ENCODE measurements at places on chromosomes 7 and 10.
A peak's percentile ranks its signal among the peaks of the same experiment; 100 is the strongest.

DNA sequence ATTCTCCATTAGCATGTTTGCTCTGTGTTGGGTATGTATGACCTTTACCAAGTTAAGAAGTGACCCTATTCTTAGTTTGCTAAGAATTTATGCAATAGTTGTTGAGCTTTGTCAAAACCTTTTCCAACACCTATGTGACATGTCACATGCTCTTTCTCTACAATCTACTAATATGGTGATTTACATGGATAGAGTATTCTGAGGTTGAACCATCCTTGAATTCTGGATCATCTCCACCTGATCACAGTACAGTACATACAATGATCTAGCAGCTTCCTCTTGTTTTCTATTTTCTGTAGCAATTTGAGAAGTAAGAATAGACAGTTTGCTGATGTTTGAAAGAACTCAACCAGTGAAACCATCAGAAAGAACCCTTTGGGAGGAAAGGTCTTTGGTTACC, 101.2 kb upstream of the PDGFA start:
- DNase-seq, result no peak

DNA sequence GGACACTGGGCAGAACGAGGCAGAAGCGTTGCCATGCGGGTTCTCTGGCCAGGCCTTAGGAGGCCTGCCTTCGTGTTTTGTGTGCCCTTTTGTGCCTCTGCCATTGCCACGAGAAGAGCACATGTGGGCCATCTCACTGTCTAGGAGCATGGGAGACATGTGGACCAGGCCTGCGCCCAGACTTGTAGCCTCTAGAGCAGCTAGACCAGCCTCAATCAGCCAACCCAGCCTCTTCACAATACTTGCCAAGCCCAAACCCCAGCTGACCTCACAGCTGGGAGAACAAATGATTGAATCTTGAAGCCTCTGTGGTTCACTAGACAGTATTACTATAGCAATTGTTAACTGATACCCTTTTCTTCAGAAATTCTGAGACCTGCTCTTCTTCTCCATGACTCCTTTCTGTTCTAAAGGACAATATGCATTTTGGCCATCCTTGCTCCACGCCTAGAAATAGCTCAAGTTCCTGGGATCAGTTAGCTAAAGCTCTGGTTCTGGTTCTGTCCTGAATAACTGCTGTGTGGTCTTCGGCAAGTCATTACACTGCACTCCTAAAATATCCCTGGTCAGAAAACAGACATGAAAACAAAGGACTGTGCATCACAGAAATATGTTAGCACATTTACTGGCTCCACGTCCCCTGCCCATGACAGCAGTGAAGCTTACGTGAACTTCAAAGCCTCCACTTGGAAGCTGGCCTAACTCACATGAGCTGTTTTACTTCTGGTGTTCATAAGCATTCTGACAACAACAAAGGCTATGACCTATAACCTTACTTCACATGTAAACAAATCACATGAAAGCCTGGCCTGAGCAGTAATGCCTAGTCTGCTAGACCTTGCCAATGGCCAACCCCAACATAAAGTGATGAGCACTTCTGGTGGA, 72.3 kb upstream of the MKRN1 start:
- no peak for DNase-seq

GRCh38 chr10:91090761-91091529, 129.5 kb upstream of the PCGF5 start:
- DNase-seq, result no peak

DNA sequence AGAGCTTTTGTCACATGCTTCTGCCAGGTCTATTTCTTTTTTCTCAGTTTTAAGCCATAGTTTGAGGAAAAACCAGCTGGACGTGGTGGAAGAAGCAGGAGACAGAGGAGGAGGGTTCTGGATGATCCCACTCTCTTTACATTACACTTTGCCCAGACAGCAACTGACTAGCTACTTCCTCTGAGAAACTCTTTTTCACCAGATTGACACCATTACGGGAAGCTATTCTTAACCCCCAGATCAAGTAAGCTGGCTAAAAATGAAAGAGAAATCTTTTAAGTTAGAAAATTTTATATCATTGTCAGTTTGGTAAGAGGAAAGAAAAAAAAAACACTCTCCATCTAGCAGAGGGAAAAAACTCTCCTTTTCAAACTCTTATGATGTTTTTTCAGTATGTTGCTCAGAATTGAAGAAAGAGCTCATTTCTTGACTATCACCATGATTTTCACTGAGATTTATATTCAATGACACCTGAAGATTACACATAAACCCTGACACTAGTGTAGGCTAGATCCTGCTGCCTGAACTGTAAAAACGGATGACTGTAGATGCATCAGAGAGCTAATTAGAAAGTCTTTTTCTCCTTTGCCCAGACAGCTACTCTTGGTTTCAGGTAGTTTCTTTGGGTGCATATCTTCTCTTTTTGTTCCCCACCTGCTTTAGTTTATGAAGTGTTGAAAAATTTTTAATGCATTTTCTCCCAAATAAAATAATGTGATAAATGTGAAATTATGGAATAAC, 203.1 kb downstream of the TFEC start:
- no peak for DNase-seq

DNA sequence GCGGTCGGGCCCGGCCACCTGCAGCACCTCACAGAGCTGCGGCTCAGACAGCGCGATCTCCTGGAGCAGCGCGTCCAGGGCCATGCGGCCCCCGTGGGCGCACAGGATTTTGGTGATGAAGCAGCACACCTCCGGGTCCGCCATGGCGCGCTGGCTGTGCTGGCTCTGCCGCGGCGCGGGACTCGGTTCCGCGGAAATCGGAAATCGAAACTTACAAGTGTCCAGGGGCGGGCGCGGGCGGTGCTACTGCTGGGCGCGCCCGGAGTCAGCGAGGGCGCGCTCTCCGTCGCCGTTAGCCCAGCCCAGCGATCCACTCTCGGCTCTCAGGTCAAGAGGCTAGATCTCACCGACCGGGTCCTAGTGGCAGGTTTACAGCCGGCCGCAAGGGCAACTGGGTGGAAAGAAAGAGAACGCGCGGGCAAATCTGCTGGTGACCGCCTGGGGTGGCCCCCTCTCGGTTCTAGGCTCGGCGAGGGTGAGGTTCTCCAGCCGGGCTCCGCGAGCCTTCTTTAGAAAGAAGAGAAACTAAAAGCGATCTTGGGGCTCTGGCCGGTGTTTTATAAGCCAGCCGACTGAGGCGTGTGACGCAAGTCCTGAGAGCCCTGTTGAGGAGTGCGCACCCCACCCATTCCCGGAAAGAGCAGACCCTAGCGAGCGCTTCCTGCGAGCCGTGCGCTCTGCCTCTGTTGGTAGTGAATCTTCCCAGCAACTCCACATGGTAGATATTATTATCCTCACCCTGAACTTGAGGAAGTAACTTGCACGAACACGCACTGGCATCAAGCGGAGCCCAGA, at the start of gene ZC3HAV1:
Gene ZC3HAV1, minus strand, starts transcription at position 533 of the 795 bp plus-strand sequence. Its CDS starts 389 bp downstream, at position 144.
- peak; percentile 75 for DNase-seq

- no peak for DNase-seq
These were observed 196.7 kb downstream of the MTERF1 start for GRCh38 chr7:91683823-91684222.

DNA sequence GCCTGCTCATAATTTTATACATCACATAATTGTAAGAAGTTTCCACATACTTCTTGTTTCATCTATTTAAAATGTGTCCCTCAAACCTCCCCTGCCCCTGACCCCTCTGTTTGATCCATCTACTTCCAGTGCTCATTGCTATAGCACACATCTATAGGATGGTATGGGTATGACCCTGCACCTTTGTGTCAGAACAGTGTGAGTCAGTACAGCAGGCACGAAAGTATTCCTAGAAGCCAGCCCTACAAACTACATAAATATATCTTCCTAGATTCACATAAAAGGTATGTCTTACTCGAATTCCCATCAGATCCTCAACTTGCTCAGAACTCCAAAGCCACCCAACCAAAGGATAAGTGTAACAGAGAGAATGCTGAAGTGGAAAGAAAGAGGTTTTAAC, 25.7 kb upstream of the ING3 start:
- no peak for DNase-seq

DNA sequence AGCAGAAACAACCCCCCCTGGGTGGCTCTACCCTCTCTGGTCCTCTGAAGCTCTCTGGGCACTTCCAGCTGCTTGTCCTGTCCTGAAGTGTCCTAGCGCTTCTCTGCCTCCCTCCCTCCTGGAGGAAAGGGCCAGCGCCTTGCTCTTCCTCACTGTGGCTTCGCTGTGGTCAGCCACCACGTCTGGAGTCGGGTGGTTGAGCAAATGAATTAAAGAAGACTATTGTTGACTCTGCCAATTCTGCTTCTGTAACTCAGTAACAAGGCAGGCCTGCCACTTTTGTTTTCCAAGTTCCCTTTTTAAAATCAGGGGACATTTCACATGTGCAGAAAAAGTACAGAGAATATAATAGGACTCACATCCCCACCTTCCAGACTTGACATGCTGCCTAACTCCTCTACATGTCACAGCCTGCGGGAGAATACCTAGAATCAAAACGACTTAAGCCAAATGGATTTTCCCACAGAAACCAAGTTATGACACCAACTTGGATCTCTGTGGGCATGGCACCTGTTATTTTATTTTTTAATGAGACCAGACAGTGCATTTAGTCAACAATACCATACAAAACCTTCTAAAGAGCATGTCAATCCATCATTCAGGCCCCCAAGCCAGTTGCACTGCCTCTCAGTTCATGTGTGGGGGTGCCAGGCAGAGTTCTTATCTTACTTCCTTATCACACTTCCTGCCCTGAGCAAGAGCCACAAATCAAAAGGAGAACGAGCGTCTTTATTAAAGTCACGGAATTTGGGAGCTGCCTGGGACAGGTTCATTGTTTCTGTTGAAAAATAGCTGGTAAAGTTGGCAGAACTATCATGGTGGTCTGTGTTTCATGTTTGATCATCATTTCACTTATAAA, 6.8 kb downstream of the FFAR4 start:
- DNase-seq, result no peak

DNA sequence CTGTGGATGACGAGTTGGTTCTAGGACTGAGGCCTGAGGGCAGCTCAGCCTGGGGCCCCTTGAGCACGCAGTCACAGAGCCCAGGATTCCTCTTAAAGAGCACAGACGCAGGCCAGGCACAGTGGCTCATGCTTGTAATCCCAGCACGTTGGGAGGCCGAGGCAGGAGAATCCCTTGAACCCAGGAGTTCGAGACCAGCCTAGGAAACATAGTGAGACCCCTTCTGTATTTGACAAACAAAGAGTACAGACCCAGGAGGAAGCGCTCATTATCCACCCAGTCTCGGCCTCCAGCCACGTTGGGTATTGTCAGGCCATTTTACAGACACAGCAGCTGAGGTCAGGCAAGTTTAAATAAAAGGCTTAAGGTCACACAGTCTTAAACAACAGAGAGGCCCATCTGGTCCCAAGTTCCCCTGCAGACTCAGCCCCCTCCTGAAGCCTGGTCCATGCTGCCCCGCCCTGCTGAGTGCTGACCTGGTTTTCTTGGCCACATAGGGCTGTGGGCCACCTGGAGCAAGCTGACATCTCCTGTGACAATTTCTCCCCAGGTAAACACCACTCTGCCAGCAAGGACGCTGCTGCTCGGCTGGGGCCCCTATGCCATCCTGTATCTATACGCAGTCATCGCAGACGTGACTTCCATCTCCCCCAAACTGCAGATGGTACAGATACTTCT, 12.6 kb downstream of the RGR start:
- no peak for DNase-seq

DNA sequence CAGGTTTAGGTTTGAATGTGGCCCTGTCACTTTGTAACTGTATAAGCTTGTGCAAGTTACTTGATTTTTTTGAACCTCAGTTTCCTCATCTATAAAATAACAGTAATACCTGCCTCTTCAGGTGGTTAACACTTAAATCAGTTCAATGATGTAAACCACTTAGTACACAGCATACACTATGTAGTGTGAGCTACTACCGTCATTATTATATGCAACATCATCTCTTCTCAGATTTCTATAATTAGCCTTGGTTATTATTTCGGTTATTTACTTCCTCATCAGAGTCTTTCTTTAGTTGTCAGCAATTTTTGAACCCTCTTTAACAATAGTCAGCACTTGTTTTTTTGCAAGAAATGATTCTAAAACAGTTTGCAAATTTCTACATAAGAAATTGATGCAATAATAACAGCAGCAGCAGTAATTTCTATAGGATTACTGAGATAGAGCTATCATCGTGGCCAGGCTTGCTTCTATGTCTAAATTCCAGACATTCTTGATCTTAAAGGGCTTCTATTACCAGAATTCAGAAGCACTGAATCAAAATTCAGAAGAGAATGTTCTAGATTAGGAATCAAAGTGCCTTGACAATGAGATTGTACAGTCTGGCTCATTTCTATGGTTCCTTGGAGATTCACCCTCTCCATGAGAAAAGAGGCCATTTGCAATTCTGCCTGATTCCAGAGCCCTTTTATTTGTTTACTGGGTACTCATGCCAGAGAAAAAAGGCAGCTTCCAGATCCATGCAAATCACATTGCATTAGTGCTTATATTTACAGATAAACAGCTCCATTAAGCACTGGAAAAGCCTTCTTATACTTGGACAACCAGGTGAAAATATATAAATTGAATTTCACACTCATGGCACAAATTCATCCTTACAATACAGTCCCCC, 25.0 kb upstream of the WDR11 start:
- DNase-seq, result no peak

- no peak for DNase-seq
These were observed 18.3 kb downstream of the LEP start for GRCh38 chr7:128259131-128260061.

DNA sequence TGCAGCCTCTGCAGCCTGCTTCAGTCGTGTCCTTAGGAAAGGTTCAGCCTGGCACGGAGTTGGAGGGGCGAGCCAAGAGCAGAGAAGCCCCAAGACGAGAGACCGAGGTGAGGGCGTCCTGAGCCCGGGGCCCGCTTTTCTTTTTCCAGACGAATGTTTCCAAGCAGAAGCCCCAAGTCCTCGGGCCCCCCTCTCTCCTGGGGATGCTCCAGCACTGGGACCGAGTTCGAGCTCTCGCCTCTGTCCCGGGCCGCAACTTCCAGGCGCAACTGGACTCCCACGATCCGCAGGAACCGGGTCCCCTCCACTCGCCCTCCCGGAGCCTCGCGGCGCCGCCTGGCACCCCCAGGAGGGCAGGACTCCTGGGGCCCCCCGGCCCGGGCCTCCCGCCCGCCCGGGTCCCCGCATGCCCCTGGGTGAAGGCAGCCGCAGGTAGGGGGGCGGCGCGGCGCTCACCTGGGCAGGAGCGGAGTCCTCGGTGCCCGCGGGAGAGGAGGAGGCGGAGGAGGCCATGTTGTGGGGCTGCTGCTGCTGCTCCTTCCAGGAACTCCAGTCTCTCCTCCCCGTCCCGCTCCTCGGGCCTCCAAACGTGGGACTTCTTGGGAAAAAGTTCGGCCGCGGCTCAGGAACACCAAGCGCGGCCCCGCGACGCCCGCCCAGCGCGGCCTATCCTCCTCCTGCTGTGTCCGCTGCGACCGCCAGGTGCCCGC, 45.3 kb upstream of the CDK1 start:
- DNase-seq, result no peak

DNA sequence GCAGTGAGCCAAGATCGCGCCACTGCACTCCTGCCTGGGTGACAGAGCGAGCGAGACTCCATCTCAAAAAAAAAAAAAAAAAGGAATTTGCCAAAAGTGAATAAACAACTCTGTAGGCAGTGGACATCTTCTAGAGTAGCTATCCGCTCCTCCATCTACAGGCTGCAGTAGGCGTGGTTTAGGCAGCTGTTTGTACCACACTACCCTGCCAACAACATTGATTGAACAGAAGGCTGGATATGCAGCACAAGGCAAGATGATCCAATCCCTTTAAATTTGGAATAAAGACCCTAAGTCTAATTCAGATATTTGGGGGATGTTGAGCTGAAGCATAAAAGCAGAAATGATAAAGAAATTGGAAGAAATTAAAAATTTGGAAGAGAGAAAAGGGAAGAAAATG, 141.6 kb downstream of the TES start:
- no peak for DNase-seq

GRCh38 chr7:158431941-158432347, 155.7 kb downstream of the PTPRN2 start:
- no peak for DNase-seq
